ENCODE measurements at places on chromosomes 3 and 15. TPM values are rescaled to one million over a fixed set of nuclear protein-coding genes. Genes with fewer than 3 reads are reported as not detected.

DNA sequence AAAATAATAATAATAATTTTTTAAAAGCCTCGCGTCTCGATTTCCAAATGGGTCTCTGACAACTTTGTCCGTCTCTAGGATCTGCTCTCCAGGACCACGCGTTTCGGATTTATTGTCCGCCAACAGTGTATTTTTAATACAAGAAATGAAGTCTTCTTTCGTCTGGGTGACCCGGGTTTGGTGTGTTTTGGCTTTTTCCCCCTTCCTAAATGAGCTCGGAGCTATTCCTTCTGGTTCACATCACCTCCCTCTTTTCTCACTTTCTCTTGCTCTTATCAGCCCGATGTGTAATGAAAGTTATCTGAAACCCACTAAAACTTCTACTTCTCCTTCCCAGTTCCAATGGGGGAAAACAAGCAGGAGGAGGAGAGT lies 516.7 kb downstream of the MECOM start:
- H3K27me3 ChIP-seq, result peaks cover 92% of the 10 kb centered on the region
- H3K27ac ChIP-seq, result no peak overlapping the region
- H3K4me3 ChIP-seq, result peak overlapping the region; percentile 89
- no peak for DNase-seq

Gene MAP1A
- 24.3 TPM for total RNA-seq

DNA sequence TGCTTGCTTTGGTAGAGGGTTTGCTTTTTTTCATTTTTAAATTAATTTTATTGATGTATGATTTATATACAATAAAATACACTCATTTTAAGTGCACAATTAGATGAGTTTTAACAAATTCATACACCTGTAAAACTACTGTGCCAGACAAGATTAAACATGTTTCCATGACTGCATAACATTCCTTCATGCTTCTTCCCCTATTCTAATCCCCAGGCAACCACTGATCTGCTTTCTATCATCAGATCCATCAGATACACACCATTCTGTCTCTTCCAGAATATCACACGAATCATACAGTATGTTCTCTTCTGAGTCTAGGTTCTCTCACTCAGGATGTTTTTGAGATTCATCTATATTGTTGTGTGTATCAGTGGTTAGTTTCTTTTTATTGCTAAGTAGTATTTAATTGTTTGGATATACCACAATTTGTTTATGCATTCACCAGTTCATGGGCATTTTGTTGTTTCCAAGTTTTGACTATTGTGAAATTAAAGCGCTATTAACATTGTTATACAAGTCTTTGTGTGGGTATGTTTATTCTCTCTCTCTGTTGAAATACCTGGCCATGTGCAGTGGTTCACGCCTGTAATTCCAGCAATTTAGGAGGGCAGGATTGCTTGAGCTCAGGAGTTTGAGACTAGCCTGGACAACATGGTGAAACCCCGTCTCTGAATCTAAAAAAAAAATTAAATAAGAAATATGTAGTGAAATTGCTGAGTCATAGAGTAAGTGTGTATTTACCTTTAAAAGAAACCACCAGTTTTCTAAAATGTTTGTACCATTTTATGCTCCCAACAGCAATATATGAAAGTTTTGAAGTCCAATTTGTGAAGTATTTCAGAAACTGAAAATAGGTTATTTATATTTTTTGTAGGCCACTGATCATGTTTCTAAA lies 7.0 kb upstream of the TFG start:
- no peak overlapping the region for H3K4me3 ChIP-seq
- H3K27me3 ChIP-seq, result peaks cover 91% of the 10 kb centered on the region
- H3K4me1 ChIP-seq, result no peaks in the 10 kb centered on the region
- no peaks in the 10 kb centered on the region for H3K36me3 ChIP-seq
- H3K27ac ChIP-seq, result no peak overlapping the region

DNA sequence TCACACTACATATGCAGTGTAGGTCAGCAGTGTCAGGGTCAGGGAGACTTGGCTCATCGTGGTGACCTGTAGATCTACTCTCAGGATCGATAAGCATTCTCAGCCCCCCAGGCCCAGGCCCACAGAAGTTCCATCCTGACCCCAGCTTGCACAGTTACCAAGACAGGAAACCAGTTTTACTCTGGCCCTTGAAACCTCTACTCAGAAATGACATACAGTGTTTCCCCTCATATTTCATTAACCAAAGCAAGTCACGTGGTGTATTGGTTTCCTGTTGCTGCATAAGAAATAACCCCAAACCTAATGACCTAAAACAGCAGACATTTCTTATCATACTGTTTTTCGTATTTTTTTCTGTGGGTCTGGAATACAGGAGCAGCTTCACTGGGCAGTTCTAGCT lies 242.2 kb downstream of the SLCO3A1 start:
- H3K27ac ChIP-seq, result no peak overlapping the region
- no peak overlapping the region for H3K4me3 ChIP-seq
- DNase-seq, result no peak
- H3K4me1 ChIP-seq, result peaks cover 7% of the 10 kb centered on the region

DNA sequence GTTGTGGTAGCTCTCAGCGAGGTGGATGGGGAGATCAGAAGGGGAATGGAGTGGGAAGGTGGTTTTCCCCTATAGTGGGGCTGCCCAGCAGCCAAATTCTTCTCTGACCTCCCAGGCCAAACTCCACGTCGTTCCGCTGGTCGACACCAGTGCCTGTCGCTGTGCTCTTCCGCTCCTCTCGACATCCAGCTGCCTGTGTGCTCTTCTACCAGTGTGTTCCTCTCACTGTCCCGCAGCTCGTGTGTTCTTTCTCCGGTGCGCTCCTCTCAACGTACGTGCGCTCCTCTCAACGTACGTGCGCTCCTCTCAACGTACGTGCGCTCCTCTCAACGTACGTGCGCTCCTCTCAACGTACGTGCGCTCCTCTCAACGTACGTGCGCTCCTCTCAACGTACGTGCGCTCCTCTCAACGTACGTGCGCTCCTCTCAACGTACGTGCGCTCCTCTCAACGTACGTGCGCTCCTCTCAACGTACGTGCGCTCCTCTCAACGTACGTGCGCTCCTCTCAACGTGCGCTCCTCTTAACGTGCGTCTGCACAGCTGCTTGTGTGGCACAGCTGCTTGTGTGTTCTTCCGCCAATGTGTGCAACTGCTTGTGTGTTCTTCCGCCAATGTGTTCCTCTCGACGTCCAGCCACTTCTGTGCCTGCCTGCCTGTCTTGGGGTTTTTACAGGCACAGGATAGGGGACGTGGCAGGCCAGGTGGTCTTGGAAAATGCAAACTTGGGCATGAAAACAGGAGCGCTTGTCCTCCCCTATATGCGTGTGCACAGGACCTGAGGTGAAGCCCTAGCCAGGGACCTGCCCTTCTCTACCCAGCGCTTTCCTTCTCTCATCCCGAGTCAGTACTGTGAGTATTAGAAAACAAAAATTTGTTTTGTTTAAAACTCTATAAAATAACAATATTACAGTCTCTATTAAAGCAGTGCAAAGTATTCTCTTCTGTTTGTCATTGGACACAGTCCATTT lies 991.1 kb downstream of the GBE1 start:
- no peaks in the 10 kb centered on the region for H3K4me1 ChIP-seq
- no peak for DNase-seq
- H3K27me3 ChIP-seq, result no peaks in the 10 kb centered on the region
- H3K36me3 ChIP-seq, result no peaks in the 10 kb centered on the region
- H3K27ac ChIP-seq, result peak overlapping the region; percentile 62

- H3K4me1 ChIP-seq, result no peaks in the 10 kb centered on the region
- no peak overlapping the region for H3K27ac ChIP-seq
- H3K36me3 ChIP-seq, result no peaks in the 10 kb centered on the region
- no peak overlapping the region for H3K4me3 ChIP-seq
- no peak for DNase-seq
- H3K27me3 ChIP-seq, result no peaks in the 10 kb centered on the region
Observed at GRCh38 chr3:111800926-111801325, 58.1 kb upstream of the PHLDB2 start.

- no peaks in the 10 kb centered on the region for H3K27me3 ChIP-seq
- DNase-seq, result no peak
Observed at GRCh38 chr3:180265551-180265950, 228.8 kb upstream of the PEX5L start.
